ENCODE measurements at places on chromosomes 1 and 21.

GRCh38 chr1:68111519-68112436, 61.4 kb upstream of the DIRAS3 start:
- DNase-seq, result no peak

GRCh38 chr21:38712071-38712470, 93.7 kb upstream of the ETS2 start:
- no peak for DNase-seq

DNA sequence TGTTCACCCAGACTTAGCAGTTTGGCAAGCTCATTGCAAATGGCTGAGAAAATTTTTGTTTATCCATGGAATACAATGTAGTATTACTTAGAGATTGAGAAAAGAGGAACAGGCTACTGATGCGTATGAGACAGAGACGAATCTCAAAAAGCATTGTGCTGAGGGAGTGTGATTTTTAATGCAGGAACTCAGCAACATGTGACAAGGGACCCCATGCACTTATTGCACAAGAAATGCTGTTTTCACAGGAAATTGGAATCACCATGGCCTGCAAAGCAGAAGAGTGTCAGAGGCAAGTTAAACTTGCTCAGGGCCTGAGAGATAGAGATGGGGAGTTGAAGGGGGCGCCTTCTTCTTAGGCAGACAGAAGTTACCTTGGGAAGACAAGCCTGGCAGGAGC, 32.6 kb upstream of the TLR5 start:
- DNase-seq, result no peak

DNA sequence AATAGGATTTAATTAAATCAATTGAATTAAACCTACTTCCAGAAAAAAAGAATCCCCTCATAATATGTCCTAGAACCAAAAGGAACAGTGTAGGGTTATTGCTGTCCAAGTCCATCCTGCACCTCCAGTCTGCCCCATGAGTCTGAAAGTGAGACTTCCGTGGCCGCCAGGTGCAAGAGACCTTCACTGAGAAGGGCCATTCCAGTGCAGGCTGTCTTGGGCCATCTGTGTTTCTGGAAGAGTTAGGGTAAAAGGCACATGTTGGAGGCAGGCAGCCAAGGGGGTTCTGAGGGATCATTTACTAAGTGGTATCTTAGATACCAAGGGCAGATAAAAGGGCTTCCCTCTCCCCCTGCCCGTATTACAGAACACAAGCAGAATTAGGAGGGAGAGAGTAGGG, 31.0 kb downstream of the UBE2T start:
- DNase-seq, result no peak

DNA sequence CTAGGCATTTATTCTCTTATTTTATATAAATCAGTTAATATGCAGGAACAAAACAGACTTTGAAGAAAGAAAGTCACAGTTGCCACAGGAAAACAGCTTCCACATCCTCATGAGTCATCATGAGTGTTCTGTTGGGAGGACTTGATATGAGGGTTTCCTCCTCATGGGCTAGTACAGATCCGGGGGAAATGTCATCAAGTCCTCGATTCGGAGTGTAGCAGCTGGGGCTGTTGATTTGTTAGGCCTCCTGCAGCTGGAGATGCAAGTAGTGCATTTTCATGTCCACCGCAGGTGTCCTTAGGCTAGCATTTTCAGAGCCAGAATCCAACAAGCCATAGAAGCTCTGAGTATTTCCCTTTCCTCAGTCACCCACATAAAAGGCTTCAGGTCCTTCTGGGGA, 36.7 kb downstream of the ADAM30 start:
- no peak for DNase-seq

GRCh38 chr1:6969106-6969505, 183.9 kb downstream of the CAMTA1 start:
- DNase-seq, result peak; percentile 42

DNA sequence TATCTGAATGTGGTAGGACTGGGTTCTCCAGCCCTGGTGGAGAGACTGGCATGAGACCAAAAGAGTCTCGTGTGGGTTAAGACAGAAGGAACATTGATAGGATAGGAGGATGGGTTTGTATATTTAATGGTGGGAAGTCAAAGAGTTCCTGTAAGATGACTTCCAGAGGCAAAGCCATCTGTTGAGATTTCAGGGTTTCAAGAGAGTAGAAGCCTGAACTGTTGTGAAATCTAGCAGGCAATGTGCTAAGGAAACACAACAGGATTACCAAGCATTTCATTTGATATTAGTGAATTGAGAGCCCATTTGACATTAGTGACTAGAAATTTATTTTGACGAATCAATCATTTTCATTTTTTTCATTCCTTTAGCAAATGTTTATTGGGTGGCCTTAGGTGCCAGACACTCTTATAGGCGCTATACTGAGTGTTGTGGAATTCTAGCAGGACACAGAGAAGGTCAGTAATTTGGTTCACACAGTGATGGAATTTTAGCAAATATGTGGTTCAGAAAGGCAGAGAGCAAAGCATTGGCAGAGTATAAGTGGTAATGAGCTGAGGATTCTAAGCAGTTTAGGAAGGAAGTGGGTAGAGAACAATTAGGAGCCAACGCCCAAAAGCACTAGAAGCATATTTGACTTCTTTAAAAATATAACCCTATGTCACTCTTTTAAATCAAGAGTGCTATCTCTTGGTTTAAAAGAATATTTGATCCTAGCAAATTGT, 149.3 kb downstream of the AK5 start:
- DNase-seq, result no peak

DNA sequence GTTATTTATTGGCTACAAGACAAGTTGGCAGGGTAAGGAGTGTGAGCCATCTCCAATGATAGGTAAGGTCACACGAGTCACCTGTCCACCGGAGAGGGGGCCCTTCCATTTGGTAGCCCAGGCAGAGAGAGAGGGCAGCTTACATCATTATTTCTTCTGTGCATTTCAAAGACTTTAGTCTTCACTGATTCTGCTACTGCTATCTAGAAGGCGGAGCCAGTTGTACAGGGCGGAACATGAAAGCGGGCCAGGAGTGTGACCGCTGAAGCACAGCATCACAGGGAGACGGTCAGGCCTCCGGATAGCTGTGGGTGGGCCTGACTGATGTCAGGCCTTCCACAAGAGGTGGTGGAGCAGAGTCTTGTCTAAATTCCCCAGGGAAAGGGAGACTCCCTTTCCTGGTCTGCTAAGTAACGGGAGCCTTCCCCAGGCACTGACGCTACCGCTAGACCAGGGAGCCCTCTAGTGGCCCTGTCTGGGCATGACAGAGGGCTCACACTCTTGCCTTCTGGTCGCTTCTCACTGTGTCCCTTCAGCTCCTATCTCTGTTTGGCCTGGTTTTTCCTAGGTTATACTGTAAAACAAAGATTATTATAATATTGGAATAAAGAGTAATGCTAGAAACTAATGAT, 36.7 kb downstream of the ZNF695 start:
- DNase-seq, result peak; percentile 81

DNA sequence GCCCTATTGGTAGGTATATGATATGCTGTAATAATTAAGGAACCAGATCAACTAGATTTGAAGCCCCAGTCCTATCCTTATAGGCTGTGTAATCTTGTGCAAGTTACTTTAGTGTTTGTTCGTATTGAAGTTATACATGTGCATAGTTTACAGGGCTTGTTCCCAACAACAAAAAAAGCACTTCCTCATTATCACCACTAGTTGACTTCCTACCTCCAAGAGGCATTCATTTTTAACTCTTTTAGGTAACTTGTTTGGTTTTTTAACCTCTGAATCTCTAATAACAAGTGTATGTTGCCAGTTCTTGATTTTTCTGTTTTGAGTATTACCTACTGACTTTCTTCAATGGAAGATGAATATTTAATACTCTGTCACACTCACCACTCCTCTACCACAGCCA, 71.9 kb downstream of the ST3GAL3 start:
- DNase-seq, result no peak

DNA sequence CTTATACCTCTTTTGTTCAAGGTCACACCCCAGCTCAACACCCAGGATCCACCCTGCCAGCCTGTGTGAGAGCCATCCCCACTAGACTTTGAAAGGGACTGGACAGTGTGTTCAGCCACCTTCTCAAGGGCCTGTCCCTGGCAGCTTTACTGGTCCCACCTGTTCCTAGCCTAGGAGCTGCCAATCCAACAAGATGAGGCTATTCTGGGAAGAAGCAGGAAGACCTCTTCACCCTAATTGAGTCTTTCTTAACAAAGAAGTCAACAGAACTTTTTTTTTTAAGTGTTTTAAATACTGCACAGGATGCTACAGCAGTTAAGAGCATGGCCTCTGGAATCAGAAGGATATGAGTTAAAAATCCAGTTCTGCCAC, 95.8 kb upstream of the HOOK1 start:
- DNase-seq, result no peak

- no peak for DNase-seq
These were observed 104.6 kb downstream of the TGFBR3 start for GRCh38 chr1:91781371-91781825.

DNA sequence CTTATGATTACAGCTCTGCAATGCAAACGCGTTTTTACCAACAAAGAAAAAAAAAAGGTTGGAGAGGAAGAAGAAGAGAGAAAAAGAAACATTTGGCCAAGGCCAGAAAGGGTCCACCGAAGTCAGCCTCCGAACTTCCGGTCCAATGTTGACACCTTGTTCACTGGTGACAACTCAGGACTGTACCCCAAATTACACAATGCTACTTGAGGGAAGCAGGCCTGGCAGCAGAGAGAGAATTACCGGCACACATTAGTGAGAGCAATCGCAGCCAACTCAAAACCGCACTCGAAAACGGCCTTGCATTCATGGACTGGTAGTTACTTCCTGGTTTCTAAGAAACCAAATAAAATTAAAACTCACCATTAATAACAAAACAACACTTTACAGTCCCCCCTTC, 652.5 kb downstream of the KIF26B start:
- DNase-seq, result no peak

DNA sequence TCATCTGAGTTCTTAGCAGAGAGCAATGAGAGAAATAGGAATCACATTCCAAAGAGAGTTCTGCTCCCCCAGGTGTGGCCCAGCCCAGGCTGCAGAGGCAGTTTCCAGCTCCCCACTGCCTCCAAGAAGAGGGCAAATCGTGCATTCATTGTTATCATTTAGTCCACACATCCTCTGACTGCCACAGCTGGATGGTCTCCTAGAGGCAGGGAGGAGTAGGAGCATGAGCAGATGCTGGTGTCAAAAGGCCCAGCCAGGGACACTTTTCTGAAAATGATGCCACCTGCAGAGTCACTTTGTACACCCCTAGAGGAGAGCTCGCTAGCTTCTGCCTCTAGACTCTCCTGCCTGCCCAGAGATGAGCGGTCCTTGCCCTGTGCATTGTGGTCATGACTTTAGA, 33.6 kb upstream of the GNPAT start:
- no peak for DNase-seq

GRCh38 chr1:161198194-161198896, 509 bp downstream of the ADAMTS4 start:
- peak; percentile 77 for DNase-seq

DNA sequence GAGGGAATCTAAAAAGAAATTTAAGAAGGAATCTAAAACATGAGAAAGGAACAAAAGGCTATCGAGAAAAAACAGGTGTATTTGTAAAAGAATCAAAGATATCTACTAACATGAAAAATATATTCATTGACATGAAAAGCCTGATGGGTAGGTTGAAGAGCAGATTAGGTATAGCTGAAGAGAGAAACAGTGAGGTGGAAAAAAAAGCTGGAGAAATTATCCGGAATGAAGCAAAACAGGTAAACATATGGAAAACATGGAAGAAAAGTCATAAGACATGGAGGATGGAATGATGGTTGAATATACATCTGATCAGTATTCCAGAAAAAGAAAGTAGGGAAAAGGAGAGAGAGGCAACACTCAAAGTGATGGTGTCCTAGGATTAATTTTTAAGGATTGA, 9.6 kb downstream of the EVA1C start:
- DNase-seq, result no peak

GRCh38 chr1:244336232-244336899, 115.3 kb downstream of the ADSS2 start:
- DNase-seq, result no peak

Measured in spleen (tissue), 13 donors.